ENCODE measurements at places on chromosomes 11 and 22.

DNA sequence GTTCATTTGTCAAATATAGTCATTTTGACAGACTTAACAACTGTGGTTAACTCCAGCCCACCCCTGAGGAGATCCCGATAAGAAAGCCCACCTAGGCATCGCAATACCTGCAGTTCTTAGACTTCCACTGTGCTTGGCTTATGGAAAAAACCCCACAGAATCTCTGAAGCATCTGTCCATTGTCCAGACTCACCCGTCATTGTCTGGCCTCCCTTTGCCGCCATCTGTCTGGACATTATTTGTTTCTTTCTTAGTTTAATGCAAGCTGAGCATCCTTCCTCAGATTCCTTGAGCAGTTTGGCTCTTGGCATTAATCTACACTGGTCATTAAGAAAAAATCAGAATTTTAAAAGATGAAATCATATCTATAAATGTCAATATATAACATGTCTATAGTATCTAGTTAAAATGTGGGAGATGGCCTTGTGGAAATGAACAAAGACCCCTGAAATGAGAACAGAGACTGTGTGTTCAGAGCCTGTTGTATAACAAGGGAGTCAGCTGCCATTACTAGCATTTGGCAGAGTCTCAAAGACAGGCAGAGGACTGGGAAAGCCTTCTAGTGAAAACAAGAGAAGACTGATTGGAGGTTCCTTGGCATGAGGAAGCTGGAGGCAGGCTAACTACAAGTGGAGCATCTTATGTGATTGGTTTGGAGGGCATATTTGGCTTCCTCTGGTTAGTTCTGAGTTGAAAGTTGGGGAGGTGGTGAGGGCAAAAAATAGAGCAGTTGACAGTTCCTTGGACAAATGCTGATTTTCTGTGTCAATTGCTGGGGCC is 80.4 kb downstream of the SPON1 start:
- DNase-seq: no peak

DNA sequence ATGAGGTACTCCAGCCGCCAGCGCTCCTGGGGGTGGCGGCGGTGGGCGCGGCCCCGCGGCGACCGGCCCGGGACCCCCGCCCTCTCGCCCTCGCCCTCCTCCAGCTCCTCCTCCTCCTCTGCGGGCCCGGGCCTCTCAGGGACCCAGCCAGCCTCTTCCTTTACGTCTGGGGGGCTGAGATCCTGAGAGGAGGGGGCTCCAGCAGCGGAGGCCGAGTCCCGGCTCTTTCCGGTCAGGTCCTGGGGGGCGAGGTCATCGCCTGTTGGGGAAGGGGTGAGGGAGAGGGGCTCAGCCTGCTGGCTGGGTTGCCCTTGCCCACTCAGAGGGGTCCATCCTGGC is 4.3 kb downstream of the ZFTA start:
- DNase-seq: no peak

DNA sequence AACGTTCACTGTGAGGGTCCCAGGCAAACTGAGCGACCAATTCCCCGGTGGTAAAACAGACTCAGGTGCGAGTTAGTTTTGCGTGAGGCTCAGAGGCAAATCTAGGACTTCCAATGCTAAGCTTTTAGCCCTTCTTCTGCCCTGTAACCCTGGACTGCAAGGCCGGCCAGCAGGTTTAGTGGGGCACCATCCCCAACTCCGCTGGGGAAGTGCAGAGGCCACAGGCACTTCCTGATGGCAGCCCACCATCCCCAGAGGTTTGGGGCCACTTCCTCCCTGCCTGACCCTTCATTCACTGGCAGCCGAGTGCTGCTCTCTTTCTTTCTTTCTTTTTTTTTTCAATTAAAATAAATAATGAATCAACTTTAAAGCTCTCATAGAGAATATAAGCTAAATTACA is 124.6 kb upstream of the B3GAT1 start:
- no peak for DNase-seq

- no peak for DNase-seq
Observed at GRCh38 chr22:45218976-45219375, 21.7 kb downstream of the KIAA0930 start.

GRCh38 chr11:126815111-126815510 is 185.5 kb downstream of the KIRREL3 start:
- DNase-seq: no peak

DNA sequence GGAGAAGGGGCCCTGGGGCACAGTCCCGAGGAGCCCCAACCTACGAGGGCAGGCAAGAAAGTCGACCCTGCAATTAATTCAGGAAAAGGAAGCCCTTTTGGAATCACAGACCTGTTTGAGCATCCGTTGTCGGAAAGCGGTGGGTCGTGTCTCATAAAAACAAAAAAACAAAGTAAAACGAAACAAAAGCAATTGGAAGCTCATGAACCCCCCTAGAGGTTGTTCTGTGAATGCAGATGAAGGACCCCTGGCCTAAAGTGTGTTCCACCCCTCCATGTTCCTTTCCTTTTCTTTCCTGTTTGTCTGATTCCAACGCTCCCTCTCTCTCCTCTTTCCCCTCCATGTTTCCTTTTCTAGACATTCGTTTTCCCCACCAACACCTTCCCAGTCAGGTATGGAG is 203.7 kb downstream of the GRIK4 start:
- DNase-seq: no peak

DNA sequence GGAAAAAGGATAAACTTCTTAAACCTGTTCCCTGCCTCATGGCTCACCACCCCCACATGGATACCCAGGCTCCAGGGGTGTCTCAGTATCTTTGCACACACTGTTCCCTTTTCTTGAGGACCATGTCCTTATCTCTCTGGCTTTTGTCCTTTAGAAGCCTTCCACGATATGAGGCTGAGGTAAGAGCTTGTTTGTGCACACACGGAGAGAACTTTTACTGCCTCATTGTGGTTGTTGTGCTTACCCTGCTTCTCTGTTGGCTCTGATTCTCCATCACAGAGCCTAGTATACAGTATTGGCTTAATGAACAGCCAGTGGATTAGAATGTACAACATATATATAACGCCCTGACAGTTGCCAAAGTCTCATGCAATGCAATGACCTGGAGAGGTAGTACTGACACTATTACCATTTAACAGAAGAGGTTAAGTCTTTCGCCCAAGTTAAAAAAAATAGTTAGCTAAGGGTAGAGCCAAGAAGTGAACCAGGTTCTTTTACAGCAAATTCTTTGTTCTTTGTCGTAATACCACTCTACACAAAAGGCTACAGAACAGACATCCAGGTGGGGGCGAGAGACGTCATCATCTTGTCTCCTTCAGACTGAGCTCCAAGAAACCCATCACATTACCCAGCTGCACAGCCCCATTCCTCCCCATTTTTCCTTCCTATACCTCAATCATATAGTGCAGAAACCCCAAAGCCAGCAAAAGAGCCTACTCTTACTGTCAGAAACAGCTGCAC is 117.3 kb downstream of the PLEKHA7 start:
- DNase-seq: no peak

DNA sequence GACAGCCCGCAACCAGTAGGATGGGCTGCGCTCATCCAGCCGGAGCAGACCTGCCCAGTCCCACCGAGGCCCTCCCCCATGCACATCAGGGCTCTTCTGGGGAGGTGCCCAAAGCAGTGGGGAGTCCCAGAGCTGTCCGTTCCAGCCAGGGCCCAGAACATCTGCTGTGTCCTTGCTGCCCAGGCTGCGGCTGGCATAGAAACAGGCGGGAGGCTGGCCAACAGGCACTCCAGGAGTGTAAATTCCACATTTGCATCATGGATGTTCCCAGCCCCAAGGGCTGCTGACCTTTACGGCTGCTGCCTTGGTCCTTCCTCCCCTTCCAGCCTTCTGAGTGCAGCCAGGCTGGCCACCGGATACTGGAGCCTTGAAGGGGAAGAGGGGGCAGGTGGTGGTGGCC is 30.0 kb upstream of the SYT7 start:
- no peak for DNase-seq

DNA sequence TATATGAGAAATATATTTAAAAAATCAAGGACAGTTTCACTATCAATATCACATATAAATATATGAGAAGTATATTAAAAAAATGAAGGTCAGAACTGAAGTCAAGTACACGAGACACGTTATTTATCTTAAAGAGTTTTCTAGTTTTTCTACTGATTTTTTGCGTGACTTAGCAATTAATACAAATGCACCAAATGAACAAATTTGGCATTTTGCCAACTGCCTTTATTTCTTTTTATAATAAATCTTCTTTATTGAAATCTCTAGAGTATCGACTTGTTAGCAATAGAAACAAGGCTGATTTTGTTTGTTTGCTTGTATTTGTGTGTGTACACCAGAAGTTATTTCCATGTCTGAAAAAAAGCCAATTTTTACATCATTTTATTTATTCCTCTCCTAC is 1684.7 kb upstream of the RAG2 start:
- DNase-seq: no peak

DNA sequence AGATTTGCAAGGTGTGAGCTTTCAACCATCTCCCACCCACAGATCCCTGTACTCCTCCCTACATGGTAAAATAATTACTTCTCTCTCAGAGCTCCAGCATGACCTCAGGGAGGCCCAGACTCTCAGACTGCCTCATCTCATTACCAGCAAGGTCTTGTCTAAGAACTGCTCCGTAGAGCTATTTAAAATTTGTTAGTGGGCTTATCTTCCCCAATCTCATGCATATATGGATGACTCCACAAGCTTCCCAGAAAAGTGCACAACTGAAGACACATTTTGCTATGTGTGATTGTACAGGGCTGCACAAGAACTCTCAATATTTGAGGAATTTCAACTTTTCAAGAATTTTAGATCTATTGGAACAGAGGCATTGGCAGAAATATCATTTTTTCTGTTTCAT is 230.3 kb downstream of the CSNK2A3 start:
- DNase-seq: no peak

GRCh38 chr11:28231475-28231874 is 123.3 kb downstream of the METTL15 start:
- no peak for DNase-seq

GRCh38 chr11:61121917-61122316 is 19.6 kb downstream of the CD5 start:
- DNase-seq: no peak

- DNase-seq: no peak
Observed at GRCh38 chr22:46604306-46604690, 15.9 kb upstream of the GRAMD4 start.

GRCh38 chr11:86955111-86955360 is 159 bp downstream of the FZD4 start:
- DNase-seq: no peak

DNA sequence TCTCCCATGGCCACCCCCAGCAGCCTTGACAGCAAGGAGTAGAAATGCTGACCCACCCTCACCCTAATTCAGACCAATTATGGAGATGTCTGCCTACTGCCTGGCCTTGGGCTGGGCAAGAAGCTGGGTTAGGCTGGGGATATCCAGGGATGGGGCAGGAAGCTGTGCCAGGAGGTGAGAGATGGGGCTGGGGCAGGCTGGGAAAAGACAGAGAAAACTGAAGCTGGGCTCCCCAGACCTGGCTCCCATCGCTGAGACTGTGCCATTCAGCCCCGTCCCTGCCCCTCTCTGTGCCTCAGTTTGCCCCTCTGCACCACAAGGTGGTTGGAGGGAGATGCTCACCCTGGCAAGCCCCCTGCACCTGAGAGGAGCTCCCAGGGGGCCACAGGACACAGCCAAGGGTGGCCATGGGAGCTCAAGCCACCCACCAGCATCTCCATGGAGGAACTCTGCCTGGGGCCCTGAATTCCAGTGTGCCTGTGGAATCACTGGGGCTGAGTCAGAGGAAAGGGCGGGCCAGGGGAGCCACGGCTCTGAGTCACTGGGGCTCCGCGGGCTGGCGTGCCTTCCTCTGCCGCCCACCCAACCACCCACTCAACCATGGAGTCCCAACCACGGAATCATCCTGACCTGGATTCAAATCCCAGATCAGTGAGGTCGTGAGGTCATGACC is 6.0 kb upstream of the CARD10 start:
- DNase-seq: no peak

GRCh38 chr11:111944651-111945051 is 7.5 kb downstream of the DIXDC1 start:
- DNase-seq: no peak

DNA sequence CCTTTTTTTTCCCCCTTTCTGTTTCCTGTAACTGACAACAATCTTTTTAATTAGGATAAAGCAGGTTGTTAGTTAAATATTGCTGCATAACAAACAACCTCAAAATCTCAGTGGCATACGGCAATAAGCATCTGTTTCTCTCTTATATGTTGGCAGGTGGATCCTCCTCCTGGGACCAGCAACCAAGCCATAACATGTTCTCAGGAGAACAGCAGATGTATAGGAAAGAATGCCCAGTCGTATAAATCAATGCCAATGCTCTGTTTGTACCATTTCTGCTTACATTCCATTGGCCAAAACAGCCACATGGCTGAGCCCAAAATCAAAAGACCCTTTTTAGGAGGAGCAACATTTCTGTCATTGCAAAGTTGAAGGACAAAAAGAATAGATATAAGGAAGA is 445.7 kb downstream of the AASDHPPT start:
- no peak for DNase-seq
